ENCODE measurements at places on chromosomes 1 and 21.

DNA sequence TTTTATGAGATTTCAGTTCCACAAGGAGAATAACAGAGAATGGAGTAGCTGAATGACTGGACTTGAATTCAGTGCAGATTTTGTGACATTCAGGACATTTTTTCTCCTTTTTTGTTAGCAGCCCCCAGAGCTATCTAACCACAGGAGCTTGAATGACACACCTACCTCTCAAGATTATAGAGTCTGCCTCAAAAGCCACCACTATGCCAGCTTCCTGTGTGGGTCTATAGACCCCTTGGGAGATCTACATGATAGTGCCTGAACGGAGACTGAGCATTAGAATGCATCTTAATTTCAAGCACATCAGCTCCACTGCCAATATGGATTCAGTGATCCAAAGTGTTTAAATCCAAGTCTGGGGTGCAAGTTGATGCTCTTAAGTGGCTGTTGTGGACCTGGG, 74.4 kb upstream of the ZNF648 start:
- no peak for DNase-seq

DNA sequence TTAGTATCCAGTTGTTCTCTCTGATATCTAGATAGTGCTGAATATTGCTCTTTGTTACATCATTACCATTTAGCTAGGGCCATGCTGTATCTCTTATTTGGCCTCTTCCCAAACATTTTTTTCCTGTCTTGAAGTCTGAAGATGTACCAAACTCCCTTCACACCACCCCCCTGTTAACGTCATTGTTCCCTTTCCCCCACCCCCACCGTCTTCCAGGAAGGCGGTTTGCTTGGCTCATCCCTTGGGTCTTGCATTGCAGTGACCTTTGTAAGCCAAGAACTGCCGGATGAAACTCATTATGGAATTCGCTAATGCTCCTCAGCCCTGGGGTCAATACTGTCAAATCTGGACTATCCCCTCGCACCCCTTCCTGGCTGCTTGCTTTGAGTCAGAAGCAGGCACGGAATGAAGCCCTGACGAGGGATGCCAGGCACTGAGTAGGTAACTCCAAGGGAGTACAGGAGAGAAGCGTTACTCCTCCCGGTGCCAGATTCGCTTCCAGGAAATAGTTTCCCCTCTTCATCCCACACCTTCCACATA, 283.1 kb downstream of the TM2D1 start:
- DNase-seq, result no peak

- DNase-seq, result no peak
These were observed 54.2 kb upstream of the SPATA6 start for GRCh38 chr1:48526008-48526710.

DNA sequence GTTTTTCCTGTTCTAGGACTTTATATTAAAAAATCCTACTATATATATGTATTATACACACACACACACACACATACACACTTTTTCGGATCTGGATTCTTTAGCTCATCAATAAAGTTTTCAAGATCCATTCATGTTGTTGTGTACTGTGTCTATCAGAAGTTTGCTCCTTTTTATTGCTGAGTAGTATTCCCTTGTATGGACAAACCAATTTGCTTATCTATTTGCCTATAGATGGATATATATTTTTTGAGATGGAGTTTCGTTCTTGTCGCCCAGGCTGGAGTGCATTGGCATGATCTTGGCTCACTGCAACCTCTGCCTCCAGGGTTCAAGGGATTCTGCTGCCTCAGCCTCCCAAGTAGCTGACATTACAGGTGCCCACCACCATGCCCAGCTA, 20.3 kb upstream of the LIN9 start:
- DNase-seq, result no peak

GRCh38 chr1:224427346-224427745, 7.3 kb downstream of the WDR26 start:
- no peak for DNase-seq

- no peak for DNase-seq
These were observed 8.7 kb upstream of the SLX9 start for GRCh38 chr21:44931137-44931500.

DNA sequence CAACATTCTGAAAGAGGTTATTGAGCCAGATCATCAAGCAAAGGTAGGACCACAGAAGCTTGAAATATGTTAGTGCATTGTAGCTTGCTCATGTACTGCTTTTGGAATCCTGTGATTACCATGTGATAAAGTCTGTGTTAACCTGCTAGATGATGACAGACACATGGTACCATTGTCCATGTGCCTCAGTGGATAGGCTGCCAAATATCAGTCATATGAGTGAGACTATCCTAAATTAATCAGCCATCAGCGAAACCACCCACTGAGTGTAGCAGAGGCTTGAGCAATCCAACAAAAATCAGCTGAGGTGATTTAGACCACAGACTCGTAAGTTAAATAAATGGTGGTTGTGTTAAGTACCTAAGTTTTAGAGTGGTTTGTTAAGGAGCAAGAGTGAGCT, 32.7 kb upstream of the CRB1 start:
- no peak for DNase-seq

- DNase-seq, result no peak
These were observed 34.7 kb downstream of the WDR26 start for GRCh38 chr1:224399887-224400286.

- DNase-seq, result no peak
These were observed 44.6 kb downstream of the TTLL7 start for GRCh38 chr1:83954166-83954823.

GRCh38 chr1:179017383-179018326, 8.0 kb upstream of the FAM20B start:
- no peak for DNase-seq

- no peak for DNase-seq
These were observed 97.4 kb upstream of the ST6GALNAC5 start for GRCh38 chr1:76769911-76770310.

- DNase-seq, result no peak
These were observed 14.7 kb upstream of the AQP10 start for GRCh38 chr1:154306151-154306550.

DNA sequence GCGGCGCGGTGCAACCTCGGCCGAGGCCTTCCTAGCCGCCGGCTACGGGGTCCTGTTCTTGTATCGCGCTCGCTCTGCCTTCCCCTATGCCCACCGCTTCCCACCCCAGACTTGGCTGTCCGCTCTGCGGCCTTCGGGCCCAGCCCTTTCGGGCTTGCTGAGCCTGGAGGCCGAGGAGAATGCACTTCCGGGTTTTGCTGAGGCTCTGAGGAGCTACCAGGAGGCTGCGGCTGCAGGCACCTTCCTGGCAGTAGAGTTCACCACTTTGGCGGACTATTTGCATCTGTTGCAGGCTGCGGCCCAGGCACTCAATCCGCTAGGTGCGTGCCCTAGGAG, 379 bp downstream of the PPCS start:
- DNase-seq, result peak; percentile 35

GRCh38 chr1:114749835-114750234, 7.9 kb downstream of the CSDE1 start:
- no peak for DNase-seq

GRCh38 chr1:244104309-244105060, 53.4 kb downstream of the ZBTB18 start:
- DNase-seq, result no peak

- peak; percentile 5 for DNase-seq
These were observed 1048.1 kb downstream of the BRINP3 start for GRCh38 chr1:189429610-189430009.

DNA sequence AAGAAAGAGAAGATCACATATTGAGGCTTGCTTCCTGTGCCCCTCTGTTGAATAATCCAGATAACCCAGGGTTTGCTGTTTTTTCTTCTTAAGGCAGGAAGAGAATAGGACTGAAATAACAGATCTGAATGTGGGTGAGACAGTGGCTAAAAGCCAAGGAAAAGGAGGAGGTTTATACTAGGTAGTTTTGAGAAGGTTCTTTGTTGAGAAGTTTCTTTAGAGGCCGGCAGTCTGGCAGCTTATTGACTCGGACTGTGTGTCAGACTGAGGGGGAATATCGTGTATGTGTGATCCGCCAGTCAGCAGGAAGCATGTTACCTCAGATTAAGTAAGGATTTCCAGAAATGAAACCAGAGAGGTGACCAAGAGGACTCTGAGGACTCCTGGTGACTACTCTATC, 119.8 kb downstream of the PLA2G4A start:
- DNase-seq, result no peak

DNA sequence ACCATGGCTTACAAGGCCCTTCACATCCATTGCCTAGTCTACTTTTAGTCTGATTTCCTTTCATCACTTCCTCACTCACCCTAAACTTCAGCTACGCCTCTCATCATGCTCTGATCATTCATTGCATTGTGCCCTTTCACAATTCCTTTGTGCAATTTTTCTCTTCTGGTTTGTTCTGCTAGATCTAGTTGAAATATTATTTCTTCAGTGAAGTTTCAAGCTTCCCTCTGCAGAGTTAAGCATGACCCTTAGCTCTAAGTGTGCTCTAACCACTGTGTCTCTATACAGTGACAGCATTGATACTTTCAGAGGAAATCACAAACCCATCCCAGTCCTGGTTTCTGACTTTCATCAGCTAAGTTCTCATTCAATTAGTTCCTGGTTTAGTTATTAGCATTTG, 166.1 kb downstream of the PLA2G4A start:
- DNase-seq, result no peak

DNA sequence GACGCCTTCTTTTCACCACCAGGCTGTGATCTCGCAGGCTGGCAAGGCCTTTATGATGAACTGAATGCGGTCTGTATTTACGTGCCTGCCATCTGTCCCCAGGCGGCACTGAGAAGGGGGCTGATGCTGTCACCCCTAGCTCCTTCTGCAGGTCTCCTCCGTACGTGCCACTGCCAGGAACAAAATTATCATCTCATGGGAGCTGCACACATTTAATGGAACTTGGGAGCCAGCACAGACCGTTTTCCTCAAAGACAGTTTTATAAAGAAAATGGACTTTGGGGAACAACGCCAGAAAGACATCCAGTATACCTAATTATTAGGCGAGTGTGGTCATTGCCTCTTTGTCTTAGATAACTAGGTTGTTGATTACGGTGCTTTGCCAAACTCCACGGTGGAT, 434.5 kb downstream of the KIF26B start:
- DNase-seq, result no peak

- DNase-seq, result peak; percentile 57
These were observed 229.7 kb upstream of the CACYBP start for GRCh38 chr1:174769961-174770549.

DNA sequence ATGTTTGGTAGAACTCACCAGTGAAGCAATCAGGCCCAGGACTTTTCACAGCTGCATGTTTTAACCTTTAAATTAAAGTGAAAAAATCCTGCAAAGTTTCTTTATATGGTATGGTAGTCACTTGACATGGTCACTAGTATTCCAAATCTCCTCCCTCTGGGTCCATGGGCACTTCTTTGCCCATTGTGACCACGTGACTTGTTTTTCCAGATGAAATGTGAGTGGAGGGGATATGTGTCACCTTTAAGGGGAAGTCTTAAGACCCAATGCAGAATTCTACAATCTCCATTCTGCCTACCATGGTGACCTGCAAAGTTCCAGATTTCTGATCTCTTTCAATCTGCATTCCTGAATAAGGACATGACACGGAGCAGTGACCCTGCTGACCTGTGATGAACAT, 152.8 kb downstream of the C1orf21 start:
- no peak for DNase-seq

All from SK-N-DZ (cell line).